ENCODE measurements at places on chromosomes 3 and 15. TPM values are rescaled to one million over a fixed set of nuclear protein-coding genes. Genes with fewer than 3 reads are reported as not detected.

The VIPR1 gene
- polyA plus RNA-seq, result 0.71 TPM

The APEH gene
- 154 TPM for polyA plus RNA-seq

The SLC22A13 gene
- 0.12 TPM for polyA plus RNA-seq

The CD86 gene
- 2.3 TPM for polyA plus RNA-seq

The CCDC39 gene
- 5.0 TPM for polyA plus RNA-seq

DNA sequence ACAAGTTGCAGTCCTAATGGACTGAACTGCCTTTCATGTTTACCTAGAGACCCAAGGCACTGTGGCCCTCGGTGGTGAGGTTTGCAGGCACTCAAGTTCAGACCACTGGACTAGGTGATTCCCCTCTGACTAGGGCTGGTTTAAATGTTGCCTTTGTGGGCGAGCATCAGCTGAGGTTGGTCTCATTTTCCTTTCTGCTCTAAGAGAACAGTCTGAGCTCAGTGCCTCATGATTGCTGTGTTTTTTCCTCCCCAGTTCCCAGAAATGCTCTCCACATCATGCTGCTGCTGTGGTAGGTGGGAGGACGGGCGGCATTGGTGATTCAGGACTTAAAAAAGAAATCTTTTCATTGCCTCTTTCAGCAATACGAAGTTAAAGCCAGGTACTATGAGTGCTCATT lies 237.2 kb downstream of the MBNL1 start:
- DNase-seq, result no peak

DNA sequence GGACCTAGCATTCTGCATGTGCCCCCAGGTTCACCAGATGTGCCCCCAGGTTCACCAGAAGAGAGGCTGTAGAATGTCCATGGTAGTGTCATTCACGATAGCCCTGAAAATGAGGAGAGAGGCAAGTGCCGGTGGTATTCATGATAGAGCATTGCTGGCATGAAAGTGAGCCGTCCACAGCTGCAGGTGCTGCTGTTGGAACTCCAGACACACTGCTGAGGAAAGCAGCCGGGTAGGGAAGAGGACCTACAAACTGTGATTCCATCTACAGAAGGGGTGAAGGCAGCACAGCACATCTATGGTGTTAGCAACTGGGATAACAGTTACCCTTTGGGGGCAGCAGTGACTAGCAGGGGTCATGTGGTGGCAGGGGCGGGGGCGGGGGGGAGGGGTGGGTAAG lies 125.0 kb upstream of the PLXNA1 start:
- no peak for DNase-seq

DNA sequence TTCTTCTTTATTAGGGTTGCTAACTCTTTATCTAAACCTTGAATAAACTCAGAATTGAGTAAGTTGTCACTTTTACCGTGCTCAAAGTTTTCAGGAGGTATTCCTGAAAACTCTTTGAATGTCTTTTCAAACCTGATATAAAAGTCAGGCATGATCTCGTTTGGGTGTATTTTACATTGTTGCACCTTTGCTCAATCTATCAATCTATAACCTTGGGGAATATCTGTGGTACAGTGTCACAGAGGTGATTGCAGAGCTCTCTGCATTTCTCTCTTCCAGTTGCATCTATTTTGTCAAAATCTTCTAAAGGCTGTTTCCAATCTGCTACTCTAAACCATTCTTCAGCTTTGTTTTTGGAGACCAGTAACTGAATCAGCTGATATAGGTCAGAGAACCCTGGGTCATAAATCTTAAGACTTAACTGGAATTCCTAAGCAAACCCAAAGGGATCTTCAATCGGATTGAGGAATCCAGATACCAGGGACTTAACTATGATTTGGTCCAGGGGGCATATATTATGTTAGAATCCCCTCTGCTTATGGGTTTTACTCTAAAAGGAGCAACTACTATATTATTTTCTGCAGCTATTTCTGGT lies 35.6 kb upstream of the AP4E1 start:
- DNase-seq, result no peak

DNA sequence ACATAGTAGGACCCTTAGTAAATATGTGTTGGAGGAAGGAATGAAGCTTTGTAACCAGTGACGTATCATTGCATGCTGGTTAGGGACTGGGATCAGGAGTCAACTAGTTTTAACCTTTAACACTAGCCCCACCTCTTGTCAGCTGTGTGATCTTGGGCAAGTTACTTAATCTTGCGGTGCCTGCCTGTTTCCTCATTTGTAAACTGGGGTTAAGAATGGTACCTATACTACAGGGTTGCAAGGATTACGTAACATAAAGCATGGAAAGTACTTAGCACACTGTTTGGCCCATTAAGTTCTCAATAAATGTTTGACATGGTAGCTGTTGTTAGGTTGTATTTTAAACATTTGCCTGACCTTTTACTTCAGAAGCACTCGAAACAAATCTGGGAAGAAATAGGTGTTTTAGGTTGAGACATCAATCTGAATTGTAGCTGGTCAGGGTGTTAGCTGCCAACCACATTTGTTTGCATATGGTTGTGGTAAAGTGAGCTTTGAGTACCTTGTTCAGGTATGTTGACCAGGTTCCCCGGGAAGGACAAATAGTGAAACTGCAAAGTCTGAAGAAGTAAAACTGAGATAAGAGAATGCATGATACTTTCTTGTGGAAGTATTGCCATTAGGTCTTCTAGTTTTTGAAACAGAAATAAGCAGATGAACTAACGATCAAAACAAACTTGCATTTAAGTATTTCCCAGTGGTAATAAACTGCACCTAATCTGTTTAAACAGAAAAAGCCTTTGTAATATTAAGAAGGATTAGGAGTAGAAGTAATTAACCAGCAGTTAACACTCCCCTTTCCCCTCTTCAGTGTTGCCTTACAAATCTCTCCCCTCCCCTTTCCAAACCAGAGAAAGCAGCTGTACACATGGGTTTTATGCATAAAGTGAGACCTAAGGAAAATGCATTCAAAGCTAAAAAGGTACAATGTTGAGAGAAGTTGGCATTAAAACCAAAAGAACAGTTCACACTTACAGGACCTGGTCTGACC lies 25.8 kb upstream of the SCAANT1 start:
- no peak for DNase-seq

- no peak for DNase-seq
Observed at GRCh38 chr3:48782046-48782445, 65.0 kb upstream of the IP6K2 start.

DNA sequence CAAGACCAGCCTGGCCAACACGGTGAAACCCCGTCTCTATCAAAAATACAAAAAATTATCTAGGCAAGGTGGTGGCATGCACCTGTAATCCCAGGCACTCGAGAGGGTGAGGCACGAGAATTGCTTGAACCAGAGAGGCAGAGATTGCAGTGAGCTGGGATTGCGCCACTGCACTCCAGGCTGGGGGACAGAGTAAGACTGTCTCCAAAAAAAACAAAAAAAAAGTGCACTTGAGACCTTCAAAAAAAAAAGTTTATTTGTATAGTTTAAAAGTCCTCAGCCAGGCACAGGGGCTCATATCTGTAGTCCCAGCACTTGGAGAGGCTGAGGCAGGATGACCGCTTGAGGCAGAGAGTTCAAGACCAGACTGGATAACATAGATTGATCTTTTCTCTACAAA lies 2.1 kb downstream of the PBRM1 start:
- DNase-seq, result no peak

- no peak for DNase-seq
Observed at GRCh38 chr3:193407688-193408087, 29.1 kb upstream of the ATP13A5 start.

- DNase-seq, result no peak
Observed at GRCh38 chr15:42228036-42228435, 19.9 kb upstream of the VPS39 start.

- DNase-seq, result no peak
Observed at GRCh38 chr3:146813496-146813895, 208.3 kb upstream of the PLSCR5 start.

GRCh38 chr3:53196575-53197407 lies 35.8 kb downstream of the PRKCD start:
- no peak for DNase-seq

DNA sequence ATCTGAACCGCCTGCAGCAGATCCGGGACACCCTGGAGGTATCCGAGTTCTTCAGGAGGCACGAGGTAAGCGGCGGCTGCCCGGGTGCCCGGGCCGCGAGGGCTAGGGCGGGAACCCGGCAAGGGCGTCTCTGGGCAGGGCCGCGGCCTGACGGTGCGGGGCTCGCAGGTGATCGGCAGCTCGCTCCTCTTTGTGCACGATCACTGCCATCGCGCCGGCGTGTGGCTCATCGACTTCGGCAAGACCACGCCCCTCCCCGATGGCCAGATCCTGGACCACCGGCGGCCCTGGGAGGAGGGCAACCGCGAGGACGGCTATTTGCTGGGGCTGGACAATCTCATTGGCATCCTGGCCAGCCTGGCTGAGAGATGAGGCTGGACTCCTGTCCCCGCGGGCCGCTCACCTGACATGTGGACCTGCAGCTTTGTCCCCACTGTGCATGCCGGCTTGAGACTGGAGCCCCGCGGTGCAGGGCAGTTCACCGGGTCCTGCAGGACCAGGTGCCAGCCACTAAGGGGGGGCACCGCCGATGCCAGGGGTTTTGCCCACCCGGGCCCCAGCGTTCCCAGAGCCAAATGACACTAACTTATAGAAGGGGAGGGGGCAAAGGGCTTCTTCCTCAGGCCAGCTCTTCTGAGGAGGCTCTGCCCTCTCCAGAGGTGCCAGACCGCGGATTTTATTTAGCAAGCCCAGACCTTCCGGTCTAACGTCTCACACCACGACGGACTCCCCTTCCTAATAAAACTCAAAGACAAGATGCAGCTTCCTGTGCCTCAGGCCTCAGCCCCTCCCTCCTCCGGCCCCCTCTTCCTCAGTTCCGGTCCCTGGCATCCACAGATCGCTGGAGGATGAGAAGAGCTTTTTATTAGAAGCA lies 9.4 kb downstream of the ITPKA start:
- DNase-seq, result no peak

GRCh38 chr3:3771567-3771966 lies 27.7 kb upstream of the LRRN1 start:
- DNase-seq, result no peak

GRCh38 chr3:167723872-167724271 lies 10.8 kb downstream of the PDCD10 start:
- DNase-seq, result no peak

GRCh38 chr3:66467996-66468735 lies 32.7 kb downstream of the LRIG1 start:
- no peak for DNase-seq

DNA sequence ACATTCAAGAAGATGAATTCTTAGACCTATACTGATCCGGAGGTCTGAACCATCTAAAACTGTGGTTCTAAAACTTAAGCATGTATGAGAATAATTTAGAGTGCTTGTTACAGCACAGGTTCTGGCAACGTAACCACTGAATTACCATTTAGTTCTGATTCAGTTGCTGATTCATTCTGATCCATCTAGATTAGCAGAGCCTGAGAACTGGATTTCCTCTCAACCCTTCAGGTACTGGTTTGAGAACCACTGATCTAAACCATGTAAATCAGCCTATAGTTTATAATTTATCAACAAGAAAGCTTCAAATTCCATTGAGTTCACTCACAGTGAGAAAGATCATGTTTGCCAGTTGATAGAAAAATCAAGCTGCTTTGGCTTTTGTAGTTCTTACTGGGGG lies 1001.1 kb upstream of the EPHA6 start:
- DNase-seq, result no peak

DNA sequence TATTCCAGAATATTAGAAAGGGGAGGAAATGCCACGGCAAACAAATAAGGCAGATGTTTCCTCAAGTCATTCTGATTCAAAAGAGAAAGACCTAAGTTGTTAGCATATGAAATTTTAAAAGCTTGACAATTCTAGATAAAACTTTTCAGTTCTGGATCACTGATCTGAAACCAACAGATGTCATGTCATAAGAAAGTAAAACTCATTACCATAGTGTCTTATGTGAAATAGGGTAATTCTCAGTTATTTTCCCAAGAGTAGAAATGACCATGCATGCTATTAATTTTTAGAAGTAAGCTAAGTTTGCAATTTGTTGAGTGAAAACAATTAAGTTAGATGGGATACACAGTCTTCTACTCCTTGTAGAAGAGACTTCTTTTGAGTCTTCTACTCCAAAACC lies 630.3 kb downstream of the NAALADL2 start:
- no peak for DNase-seq

DNA sequence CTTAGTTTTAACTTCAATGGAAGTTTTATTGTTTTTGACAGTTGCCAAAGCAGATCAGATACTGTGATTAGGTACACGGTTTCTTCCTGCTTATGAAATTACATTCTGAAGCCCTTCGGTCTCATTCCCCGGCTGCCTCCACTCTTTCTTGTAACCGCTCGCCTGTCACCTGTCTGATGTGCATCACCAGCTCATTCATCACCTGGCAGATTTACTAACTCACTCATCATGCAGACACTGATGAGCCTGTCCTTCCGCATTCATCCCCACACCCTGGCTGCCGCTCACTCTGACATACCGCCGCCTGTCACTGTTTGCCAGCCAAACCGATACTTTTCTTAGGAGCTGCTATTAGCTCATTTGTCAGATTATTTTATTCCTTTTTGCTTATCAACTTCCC lies 82.8 kb upstream of the NSMCE3 start:
- no peak for DNase-seq

- DNase-seq, result no peak
Observed at GRCh38 chr3:159128628-159129027, 326.8 kb downstream of the MFSD1 start.

GRCh38 chr3:4421121-4421520 lies 45.9 kb downstream of the SUMF1 start:
- DNase-seq, result no peak

GRCh38 chr3:16319307-16319706 lies 54.3 kb downstream of the OXNAD1 start:
- no peak for DNase-seq

DNA sequence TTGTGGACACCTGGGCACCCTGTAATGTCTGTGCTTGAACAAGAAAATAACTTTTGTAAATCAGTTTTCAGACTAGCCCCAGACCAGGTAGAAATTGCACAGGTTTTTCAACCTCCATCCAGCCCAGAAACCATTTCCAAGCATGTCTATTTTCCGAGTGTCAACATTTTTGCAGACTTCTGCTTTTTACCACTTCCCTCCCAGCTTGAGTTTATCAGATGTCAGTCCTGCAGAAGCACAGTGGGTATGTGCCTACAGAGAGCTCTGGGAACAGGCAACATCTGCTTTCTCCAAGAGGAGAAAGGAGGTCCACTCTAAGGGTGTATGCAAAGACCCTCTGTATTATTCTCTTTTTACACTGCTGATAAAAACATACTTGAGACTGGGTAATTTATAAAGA lies 83.9 kb downstream of the LRRK1 start:
- DNase-seq, result no peak

- no peak for DNase-seq
Observed at GRCh38 chr3:123112232-123112631, 45.4 kb downstream of the PDIA5 start.

DNA sequence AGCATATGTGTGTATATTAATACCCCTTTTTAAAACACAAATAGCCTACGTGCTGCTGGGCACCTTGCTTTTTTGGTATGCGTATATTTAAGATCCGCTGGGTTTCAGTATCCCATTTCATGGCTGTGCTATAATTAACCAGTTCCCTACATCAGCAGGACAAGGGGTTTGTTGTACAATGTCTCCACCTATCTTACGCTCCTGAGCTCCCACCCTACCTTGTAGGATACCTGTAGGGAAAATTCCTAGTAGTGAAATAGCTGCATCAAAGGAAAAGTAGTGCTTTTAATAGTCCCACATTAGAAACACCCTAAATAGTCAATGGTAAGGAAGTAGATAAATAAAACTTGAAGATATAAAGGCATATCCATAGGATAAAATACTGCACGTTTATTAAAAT lies 1.4 kb downstream of the MAP6D1 start:
- DNase-seq, result no peak
